NCI-H187 (cell line): ENCODE measurements at places on chromosomes 5 and 9.

DNA sequence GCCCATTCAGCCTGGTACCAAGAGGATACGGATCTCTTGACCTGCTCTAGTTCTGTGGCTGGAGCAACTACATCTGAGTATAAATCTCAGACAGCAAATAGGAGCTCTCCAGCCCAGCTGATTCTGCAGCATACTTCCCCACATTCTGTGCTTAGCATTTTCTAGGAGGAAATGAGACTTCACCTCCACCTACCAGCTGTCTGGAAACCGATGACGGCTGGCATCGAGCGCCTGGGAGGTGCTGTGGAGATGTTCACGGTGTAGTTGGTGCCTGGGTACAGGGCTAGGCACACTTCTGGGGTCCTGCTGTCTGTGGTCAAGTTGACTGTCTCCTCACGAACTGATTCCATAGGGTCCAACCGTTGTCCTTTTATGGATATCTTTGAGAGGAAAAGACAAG lies 63.6 kb downstream of the SUSD1 start:
- no peak for DNase-seq

DNA sequence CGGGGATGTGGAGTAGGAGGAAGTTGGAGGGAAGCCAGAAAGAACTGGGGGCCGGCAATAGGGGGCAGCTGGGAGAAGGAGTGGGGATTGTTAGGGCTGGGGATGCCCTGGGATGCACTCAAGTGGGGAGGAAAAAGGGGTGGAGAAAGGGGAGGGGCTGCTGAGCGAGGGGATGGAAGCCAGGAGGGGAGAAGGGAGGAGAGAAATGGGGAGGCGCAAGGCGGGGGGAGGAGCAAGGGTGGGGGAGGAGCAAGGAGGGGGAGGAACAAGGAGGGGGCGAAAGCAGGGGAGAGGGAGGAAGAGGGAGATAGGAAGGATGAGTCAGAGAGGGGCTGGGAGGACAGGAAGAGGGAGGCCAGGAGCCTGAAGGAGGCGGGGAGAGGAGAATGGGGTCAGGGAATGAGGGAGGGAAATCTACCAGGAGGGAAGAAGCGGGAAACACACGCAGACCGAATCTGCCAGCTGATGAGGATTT lies 1.6 kb downstream of the IRX4 start:
- DNase-seq, result no peak

DNA sequence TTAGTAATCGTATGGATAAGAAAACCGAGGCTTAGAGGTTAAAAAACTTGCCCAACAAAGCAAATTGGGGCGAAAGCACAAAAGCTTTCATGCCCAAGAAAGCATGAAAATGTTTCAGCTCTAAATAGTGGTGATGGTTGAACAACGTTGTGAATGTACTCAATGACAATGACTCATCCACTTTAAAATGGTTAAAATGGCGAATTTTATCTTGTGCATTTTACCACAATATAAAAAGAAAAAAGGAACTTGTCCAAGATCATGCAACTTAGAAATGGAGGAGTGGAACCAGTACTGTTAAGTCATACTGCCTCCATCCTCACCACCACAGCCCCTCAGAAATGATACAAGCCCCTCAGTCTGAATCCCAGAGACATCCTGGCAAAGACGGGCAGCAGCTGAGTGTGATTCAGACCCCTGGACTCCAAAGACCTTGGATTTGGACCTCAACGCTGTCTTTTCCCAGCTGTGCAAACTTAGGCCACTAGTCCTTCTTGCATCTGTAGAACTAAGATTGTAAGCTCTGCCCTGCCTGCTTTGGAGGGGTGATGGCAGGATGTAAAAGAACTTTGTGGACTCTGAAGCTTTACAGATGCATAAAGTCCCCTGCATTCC lies 158.4 kb downstream of the GABBR2 start:
- DNase-seq, result no peak

- DNase-seq, result no peak
Measured at GRCh38 chr9:36942891-36943290, 91.2 kb downstream of the PAX5 start.

DNA sequence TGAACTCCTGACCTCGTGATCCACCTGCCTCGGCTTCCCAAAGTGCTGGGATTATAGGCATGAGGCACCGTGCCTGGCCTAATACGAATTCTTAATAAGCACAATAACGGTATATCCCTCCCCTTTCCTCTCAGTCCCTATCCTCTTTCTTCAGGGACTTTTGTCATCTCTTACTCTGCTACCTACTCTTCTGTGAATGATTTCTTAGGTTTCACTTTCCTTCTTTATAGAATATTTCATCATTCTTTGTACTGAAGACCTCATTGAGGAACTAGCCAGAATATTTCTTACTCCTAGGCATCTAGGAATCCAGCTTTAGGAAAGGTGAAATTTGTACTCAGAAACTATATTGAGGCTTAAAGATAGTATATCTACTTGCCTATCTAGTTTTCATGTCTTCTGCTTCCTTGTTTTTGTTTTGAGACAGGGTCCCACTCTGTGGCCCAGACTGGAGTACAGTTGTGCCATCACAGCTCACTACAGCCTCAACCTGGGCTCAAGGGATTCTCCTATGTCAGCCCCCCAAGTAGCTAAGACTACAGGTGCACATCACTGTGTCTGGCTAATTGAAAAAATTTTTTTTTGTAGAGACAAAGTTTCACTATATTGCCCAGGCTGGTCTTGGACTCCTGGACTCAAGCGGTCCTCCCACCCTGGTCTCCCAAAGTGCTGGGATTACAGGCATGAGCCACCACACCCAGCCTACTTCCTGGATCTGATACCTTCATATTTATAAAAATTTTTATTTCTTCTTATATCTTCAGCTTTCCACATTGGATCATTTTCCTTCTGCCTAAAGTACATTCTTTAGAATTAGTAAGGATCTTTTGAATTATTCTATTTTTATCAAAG lies 69.7 kb downstream of the GPBP1 start:
- DNase-seq, result no peak

DNA sequence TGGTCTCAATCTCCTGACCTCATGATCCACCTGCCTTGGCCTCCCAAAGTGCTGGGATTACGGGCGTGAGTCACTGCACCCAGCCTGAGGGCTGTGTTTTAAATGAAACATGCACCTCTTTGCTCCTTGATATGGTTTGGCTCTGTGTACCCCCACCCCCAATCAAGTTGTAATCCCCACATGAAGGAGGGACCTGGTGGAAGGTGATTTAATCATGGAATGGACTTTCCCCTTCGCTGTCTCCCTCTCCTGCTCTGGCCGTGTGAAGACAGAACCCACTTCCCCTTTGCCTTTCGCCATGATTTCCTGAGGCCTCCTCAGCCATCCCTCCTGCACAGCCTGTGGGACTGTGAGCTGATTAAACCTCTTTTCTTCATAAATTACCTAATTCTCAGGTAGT lies 12.5 kb upstream of the NOTCH1 start:
- DNase-seq, result no peak
